ENCODE measurements at places on chromosomes 1 and 21. TPM values are rescaled to one million over a fixed set of nuclear protein-coding genes. Genes with fewer than 3 reads are reported as not detected.

- DNase-seq, result no peak
These were observed 63.2 kb downstream of the DIRAS3 start for GRCh38 chr1:67987046-67987799.

DNA sequence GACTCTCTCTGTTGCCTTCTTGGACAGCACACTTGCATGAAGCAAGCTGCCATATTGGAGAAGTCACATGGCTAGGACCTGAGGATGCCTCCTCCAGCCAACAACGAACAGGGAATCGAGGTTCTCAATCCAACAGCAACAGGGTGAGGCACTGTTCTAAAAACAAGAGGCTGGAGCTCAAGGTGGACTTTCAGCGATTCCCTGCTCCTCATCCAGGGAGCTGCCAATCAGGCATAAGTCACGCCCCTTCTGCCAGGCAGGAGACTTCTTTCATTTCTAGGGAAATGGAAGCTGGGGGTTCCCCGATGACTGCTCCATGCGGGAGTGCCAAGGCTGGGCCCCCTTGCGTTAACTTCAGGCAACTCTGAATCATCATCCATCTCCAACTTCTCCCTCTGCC is 22.7 kb upstream of the IFNAR1 start:
- no peak for DNase-seq

DNA sequence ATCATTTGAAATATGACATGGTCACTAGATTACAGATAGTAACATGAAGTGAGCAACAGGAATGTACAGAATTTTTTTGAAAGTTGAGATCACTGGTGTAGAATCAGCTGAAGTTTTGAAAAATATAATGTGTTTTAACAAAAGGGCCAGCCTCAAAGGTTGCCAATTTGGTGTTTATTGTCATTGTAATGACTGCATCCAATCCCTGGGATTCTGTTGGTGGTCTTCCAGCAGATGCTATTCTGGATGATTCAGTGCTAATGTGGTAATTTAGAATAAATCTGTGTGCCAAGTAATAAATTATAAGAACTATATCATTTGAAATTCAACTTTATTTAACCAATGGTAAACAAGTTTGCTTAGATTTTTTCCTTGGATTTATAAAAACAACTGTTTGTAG is 436.4 kb upstream of the PKN2 start:
- no peak for DNase-seq

DNA sequence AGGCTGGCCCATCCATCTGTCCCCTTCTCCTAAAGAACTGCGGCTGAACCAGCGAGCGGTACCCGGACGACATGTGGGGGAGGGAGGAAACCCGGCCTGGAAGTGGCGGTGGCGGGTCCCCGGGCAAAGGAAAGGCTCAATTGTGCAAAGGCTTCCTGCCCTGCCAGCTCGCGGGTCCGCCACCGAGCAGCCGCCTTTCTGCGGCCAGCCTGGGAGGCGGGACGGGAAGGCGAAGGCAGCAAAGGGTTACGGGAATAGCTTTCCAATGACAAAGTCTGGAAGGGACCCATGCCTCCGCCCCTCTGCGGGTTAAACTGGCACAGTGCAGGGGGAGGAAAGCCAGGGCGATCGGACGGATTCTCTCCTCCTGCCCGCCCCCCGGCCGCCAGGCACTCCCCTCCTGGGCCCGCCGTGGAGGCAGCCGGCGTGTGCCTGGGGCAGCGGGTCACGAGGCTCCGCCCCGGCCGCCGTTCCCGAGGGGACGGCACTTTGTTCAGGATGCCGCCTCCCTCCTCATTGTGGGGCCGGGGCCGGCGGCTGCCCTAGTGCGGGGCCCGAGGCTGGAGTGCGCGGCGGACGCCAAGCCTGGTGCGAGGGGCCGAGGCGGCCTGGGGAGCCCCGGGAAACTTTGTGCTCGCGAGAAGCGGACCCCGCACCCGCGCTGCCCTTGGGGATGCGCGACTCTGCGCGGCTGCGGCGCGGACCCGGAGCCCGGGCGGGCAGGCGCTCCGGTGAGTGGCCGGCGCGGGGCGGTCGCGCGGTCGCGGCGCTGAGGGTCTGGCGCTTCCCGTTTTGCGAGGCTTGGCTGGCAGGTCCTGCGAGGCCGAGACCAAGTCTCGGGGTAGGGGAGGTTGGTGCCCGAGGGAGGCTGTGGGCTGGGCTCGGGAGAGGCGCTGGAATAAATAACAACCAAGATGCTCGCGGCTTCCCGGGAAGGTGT is at the start of gene NAV1:
NAV1 (plus strand) TSS at position 516 of the 940 bp plus-strand sequence. CDS start 83,758 bp downstream, outside the sequence.
- peak; percentile 55 for DNase-seq

Gene PHTF1
- polyA plus RNA-seq, result 11.3 TPM

Gene C4BPA
- not detected for polyA plus RNA-seq

Gene MMEL1
- polyA plus RNA-seq, result not detected
